ELF-1 (cell line): ENCODE measurements at places on chromosomes 3 and 15.
A peak's percentile ranks its signal among the peaks of the same experiment; 100 is the strongest.

DNA sequence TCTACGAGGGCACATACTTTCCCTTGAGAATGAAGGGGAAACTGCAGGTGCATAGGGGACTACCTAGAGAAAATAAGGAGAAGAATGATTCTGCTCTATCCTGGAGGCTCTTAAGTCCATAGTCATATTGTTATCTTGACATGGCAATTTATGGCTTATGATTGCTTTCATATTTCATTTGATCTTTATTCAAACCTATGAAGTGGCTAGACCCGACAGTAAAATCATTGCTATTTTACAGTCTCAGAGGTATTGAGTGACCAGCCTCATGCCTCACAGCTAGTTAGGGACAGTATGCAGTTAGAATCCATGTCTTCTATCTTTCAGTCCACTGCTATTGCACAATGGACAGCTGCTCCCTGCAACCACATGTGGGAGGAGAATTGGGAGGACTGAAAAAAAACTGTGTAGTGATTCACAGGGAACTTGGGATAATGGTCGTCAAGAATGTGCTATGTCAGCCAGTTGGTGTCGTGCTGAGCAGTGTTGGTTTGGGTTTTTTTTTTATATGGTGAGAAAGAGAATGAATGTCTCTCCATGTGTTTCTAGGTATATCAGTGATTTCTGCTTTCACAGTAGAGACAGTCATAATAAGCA is 63.2 kb upstream of the SPPL2A start:
- DNase-seq, result peak; percentile 60

DNA sequence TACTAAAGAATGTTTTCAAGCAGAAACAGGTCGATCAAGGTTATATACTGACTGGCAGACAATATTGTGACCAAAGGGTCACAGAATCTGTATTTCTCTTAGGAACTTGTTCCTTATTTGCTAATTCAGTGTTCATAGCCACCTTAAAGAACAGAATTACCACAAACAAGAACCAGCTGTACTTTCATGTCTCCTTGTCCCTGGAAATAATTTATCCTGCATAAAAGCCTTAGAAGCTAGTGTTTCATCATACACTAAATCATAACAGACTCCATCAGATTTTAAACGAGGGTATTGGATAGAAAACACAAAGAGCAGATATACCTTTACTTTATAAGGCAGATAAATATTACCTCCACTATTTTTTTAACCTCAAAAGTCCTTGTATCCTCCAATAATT is 6.4 kb downstream of the DNAJC19 start:
- no peak for DNase-seq

- DNase-seq, result no peak
Measured at GRCh38 chr3:169529013-169529412, 134.5 kb downstream of the MECOM start.

GRCh38 chr3:112813723-112814171 is 32.9 kb downstream of the CD200R1L start:
- no peak for DNase-seq

- no peak for DNase-seq
Measured at GRCh38 chr3:9117220-9117619, 132.2 kb downstream of the SRGAP3 start.

DNA sequence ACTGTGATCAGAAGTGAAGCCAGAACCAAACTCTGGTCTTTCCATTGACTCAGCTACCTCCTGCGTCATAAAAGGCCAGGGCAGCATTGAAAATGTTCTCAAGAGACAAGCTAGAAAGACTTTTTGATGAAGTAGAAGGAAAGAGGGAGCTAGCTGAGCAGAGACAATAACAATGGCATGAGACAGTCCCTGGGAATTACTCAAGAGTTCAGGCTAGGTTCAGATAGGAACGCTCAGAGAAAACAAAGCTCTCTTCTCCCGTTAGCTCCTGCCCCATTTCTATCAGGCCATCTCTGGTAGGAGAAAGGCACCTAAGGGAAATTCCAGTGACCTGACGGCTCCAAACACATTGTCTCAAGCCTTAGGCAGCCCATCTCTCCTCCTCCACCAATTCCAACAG is 7.0 kb upstream of the OXTR start:
- peak; percentile 34 for DNase-seq

DNA sequence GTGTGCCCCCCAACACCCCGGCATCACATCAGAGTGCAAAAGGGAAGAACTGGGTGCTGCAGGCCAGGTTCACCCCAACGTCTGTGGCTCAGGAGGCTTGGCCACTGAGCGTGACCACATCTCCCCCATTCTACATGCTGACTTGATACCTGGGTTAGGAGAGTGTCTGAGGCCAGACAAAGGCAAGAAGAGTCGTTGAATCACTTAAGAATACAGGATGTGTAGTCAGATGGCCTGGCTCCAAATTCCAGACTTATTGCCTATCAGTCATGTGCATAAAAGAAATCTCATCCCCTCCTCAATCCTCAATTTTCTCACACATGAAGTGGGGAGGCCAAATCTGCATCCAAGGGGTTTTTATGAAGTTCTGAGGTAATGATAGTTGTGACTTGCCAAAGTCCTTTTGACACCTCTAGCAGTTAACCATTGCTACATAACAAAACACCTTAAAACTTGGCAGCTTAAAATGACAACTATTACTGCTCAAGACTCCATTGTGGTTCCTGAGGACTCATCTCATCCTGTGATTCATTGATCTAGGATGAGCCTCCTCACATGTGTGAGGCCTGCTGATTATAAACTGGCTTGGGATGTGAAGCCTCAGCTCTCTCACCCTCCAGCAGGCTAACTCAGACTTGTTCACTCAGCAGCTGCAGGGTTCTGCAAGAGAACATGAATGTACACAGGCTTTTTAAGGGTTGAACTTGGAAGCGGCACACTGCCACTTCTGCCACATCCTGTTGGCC is 138.8 kb upstream of the TLE3 start:
- no peak for DNase-seq
